ENCODE measurements at places on chromosomes 11 and 22.

- H3K4me1 ChIP-seq, result no peaks in the 10 kb centered on the region
- no peak for DNase-seq
- no peaks in the 10 kb centered on the region for H3K36me3 ChIP-seq
Measured at GRCh38 chr11:106379712-106380111, 302.2 kb downstream of the AASDHPPT start.

DNA sequence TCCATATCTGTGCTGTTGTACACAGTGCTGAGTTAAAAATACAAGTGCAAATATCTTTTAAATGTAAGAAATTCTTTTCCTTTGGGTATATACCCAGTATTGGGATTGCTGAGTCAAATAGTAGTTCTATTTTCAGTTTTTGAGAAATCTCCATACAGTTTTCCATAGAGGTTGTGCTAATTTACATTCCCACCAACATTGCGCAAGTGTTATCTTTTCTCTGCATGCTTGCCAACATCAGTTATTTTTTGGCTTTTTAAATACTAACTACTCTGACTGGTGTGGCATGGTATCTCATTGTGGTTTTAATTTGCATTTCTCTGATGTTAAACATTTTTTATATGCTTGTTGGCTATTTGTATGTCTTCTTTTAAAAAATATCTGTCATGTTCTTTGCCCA, 6.5 kb downstream of the OR52E8 start:
- DNase-seq, result no peak
- H3K4me1 ChIP-seq, result no peaks in the 10 kb centered on the region
- H3K4me3 ChIP-seq, result no peak overlapping the region
- no peaks in the 10 kb centered on the region for H3K36me3 ChIP-seq
- no peaks in the 10 kb centered on the region for H3K27me3 ChIP-seq

DNA sequence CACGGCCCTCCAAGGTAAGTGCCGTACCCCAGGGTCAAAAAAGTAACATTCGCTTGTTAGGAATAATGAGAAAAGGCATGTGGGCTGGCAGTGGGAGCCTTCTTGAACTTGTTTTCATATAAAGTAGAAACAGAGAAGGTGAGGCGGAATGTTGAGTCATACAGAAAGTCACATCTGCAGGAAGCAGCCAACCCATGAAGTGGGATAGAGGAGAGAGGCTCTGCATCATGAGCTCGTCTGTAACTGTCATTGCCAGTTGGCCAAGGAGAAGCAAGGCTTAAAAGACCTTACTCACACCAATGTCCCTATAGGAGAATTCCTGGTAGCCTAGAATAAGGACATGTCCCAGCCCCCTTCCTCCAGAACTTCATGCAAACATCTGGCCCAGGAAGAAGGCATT, 253.3 kb downstream of the BUD13 start:
- no peaks in the 10 kb centered on the region for H3K36me3 ChIP-seq
- H3K27ac ChIP-seq, result no peak overlapping the region
- no peak for DNase-seq
- no peak overlapping the region for H3K4me3 ChIP-seq

- no peaks in the 10 kb centered on the region for H3K36me3 ChIP-seq
- H3K4me1 ChIP-seq, result no peaks in the 10 kb centered on the region
- no peak for DNase-seq
- no peak overlapping the region for H3K4me3 ChIP-seq
- H3K27me3 ChIP-seq, result no peaks in the 10 kb centered on the region
- H3K27ac ChIP-seq, result no peak overlapping the region
Measured at GRCh38 chr11:60370811-60371298, 7.5 kb upstream of the MS4A7 start.

- H3K27me3 ChIP-seq, result no peaks in the 10 kb centered on the region
- DNase-seq, result no peak
- H3K36me3 ChIP-seq, result no peaks in the 10 kb centered on the region
- H3K27ac ChIP-seq, result no peak overlapping the region
- no peak overlapping the region for H3K4me3 ChIP-seq
- H3K4me1 ChIP-seq, result peaks cover 15% of the 10 kb centered on the region
Measured at GRCh38 chr11:69918938-69919650, 99.9 kb upstream of the FGF3 start.

DNA sequence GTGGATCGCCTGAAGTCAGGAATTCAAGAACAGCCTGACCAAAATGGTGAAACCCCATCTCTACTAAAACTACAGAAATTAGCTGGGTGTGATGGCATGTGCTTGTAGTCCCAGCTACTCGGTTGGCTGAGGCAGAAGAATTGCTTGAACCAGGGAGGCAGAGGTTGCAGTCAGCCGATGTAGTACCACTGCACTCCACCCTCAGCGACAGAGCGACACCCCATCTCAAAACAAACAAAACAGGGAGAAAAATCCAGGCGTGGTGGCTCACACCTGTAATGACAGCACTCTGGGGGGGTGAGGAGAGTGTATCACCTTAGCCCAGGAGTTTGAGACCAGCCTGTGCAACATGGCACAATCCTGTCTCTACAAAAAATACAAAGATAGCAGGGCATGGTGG, 802.3 kb upstream of the ARHGAP42 start:
- H3K27ac ChIP-seq, result no peak overlapping the region
- H3K4me3 ChIP-seq, result no peak overlapping the region
- no peaks in the 10 kb centered on the region for H3K27me3 ChIP-seq
- DNase-seq, result no peak

DNA sequence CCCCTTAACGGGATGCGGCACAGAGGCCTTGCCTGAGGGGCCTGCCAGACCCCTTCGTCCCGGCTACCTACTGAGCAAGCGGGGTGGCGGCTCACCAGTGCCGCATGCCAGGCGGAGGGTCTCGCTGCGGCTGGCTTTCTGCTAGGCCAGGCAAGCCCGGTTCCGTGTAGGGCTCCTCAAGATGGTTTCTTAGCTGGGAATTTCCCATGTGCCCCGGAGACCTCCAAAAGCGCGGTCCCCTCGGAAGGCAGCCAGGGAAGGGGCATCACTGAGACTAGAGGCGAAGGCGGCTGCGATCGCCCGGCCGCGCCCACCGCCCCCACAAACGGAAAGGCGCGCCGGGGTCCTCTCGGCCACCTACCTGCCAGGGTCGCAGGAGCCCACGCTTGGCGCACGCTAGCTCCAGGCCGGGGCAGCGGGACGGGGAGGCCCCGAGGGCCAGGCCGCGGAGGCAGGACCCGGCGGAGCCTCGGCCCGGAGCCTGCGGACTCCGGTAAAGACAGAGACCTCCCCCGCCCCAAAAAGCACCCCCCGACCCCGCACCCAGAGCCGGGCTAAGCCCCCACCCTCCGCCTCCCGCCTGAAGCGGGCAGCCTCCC, 23.8 kb downstream of the MICAL3 start:
- DNase-seq, result no peak
- H3K36me3 ChIP-seq, result no peaks in the 10 kb centered on the region
- H3K27me3 ChIP-seq, result no peaks in the 10 kb centered on the region

- H3K27ac ChIP-seq, result no peak overlapping the region
- H3K27me3 ChIP-seq, result no peaks in the 10 kb centered on the region
- H3K36me3 ChIP-seq, result no peaks in the 10 kb centered on the region
- H3K4me3 ChIP-seq, result no peak overlapping the region
Measured at GRCh38 chr11:35803115-35803514, 140.5 kb downstream of the TRIM44 start.

DNA sequence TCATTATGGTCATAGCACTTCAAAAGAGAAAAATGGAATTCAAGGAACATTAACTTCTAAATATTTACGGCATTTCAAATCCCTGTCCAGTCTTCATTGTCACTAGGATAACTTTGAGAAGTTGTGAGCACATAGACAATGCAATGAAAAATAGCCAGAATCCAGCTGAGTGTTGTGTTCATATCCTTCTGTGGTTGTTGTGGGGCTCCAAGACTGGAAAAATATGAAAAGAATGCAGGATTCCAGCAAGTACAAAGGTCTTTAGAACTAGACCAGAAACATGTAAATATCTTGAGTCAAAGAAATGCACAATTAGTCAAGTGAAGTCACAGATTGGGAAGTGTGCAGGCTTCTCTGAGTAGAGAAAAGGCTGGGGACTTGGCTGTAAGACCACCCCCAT, 68.7 kb downstream of the WT1 start:
- H3K27me3 ChIP-seq, result no peaks in the 10 kb centered on the region
- no peak for DNase-seq
- no peaks in the 10 kb centered on the region for H3K36me3 ChIP-seq
- H3K27ac ChIP-seq, result no peak overlapping the region
- H3K4me3 ChIP-seq, result no peak overlapping the region
